ENCODE measurements at places on chromosomes 12 and 14. TPM values are rescaled to one million over a fixed set of nuclear protein-coding genes. Genes with fewer than 3 reads are reported as not detected.

Gene JAG2
- total RNA-seq, result 1.4 TPM

Gene TAS2R43
- 0.79 TPM for total RNA-seq

Gene KIAA0586
- total RNA-seq, result 34.3 TPM

Gene NID2
- total RNA-seq, result not detected

Gene FIGNL2
- total RNA-seq, result 0.27 TPM

Gene DHRS4L2
- 15.2 TPM for total RNA-seq

Gene KIF5A
- total RNA-seq, result 0.72 TPM

Gene SLC25A47
- total RNA-seq, result not detected

Gene GPX2
- total RNA-seq, result not detected

Gene FOXM1
- total RNA-seq, result 3.8 TPM

Gene TSPAN19
- not detected for total RNA-seq

- H3K27ac ChIP-seq, result no peak overlapping the region
- H3K4me3 ChIP-seq, result no peak overlapping the region
- no peaks in the 10 kb centered on the region for H3K36me3 ChIP-seq
- H3K27me3 ChIP-seq, result no peaks in the 10 kb centered on the region
- no peak for DNase-seq
Measured at GRCh38 chr12:45259675-45260074, 43.8 kb downstream of the ANO6 start.

- no peaks in the 10 kb centered on the region for H3K27me3 ChIP-seq
- H3K4me1 ChIP-seq, result no peaks in the 10 kb centered on the region
- no peak overlapping the region for H3K27ac ChIP-seq
- no peaks in the 10 kb centered on the region for H3K36me3 ChIP-seq
Measured at GRCh38 chr14:99075061-99075460, 196.9 kb downstream of the BCL11B start.

DNA sequence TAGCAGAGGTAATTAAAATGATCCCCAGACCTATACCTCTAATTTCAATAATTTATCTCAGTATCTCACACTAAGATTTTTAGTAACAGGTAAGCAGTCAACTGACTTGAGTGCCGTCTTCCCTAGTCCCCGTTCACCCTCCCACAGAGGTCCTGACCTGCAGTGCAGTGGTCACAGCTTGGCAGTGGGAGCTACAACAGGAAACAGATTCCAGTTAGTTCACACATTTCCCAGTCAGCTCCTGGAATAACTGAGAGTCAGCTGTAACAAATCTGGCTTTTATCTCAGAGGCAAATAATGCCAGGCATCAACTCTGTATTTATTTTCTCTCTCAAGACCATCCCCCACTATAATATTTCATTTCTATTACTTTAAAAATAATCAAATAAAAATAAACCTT is 308.2 kb downstream of the ATP23 start:
- no peaks in the 10 kb centered on the region for H3K36me3 ChIP-seq
- no peak overlapping the region for H3K27ac ChIP-seq
- H3K4me3 ChIP-seq, result no peak overlapping the region
- no peaks in the 10 kb centered on the region for H3K27me3 ChIP-seq
- no peaks in the 10 kb centered on the region for H3K4me1 ChIP-seq

GRCh38 chr14:92984082-92984788 is 61.3 kb downstream of the CHGA start:
- H3K4me3 ChIP-seq, result no peak overlapping the region
- no peaks in the 10 kb centered on the region for H3K27me3 ChIP-seq
- no peaks in the 10 kb centered on the region for H3K4me1 ChIP-seq
- DNase-seq, result no peak

DNA sequence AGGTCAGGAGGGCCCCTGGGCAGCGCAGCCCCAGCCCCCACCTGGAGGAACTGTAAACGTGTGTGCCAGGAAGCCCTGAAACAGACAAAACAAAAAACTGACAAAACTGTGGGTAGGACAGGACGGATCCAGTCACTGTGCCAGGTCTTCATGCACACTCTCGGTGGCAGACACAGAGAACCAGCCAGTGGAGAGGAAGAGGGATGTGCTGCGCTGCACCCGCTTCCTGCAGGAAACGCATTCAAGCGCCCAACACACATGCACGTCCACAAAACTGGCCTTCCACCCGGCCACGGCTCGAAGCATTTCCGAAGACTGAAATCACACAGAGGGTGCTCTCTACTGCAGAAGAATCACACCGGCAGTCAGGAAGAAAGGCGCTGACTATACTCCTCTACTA is 16.9 kb downstream of the BRF1 start:
- peaks cover 5% of the 10 kb centered on the region for H3K36me3 ChIP-seq
- no peak overlapping the region for H3K4me3 ChIP-seq
- H3K27me3 ChIP-seq, result no peaks in the 10 kb centered on the region
- peaks cover 3% of the 10 kb centered on the region for H3K4me1 ChIP-seq
- no peak overlapping the region for H3K27ac ChIP-seq

- H3K27ac ChIP-seq, result no peak overlapping the region
- H3K27me3 ChIP-seq, result no peaks in the 10 kb centered on the region
- no peak overlapping the region for H3K4me3 ChIP-seq
- peak; percentile 39 for DNase-seq
Measured at GRCh38 chr14:106141242-106142220, 615.1 kb downstream of the TMEM121 start.

GRCh38 chr12:67798768-67799167 is 150.2 kb downstream of the DYRK2 start:
- no peak overlapping the region for H3K27ac ChIP-seq
- H3K36me3 ChIP-seq, result no peaks in the 10 kb centered on the region
- H3K4me3 ChIP-seq, result no peak overlapping the region
- peaks cover 5% of the 10 kb centered on the region for H3K4me1 ChIP-seq
- peaks cover 2% of the 10 kb centered on the region for H3K27me3 ChIP-seq

GRCh38 chr14:74627076-74627475 is 15.0 kb upstream of the LTBP2 start:
- H3K4me3 ChIP-seq, result no peak overlapping the region
- no peaks in the 10 kb centered on the region for H3K36me3 ChIP-seq
- H3K27me3 ChIP-seq, result no peaks in the 10 kb centered on the region
- H3K27ac ChIP-seq, result no peak overlapping the region
- no peak for DNase-seq

- H3K4me3 ChIP-seq, result no peak overlapping the region
- H3K27ac ChIP-seq, result no peak overlapping the region
- no peak for DNase-seq
- no peaks in the 10 kb centered on the region for H3K4me1 ChIP-seq
- no peaks in the 10 kb centered on the region for H3K27me3 ChIP-seq
Measured at GRCh38 chr12:117686911-117687377, 281.8 kb downstream of the KSR2 start.

- peak overlapping the region; percentile 80 for H3K4me3 ChIP-seq
- H3K4me1 ChIP-seq, result peaks cover 100% of the 10 kb centered on the region
- peak; percentile 77 for DNase-seq
- H3K36me3 ChIP-seq, result peaks cover 59% of the 10 kb centered on the region
- peak overlapping the region; percentile 95 for H3K27ac ChIP-seq
Measured at GRCh38 chr14:100078997-100079725, 13.9 kb downstream of the EVL start.

DNA sequence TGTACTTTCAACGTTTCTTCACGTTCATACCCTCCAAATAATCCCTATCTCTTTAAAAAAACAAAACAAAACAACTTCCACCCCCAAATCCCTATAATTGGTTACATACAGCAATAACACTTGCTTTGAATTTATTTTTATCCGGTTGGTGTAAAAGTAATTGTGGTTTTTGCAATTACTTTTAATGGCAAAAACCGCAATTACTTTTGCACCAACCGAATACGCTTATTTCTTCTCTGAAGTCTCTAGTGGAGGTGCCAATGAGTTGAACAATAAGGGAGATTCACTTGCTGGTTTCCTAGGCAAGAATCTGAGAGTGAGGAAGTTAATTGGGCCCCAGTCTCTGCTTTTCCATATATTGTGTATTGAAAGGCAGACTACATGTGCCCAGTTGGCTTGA is 133.3 kb downstream of the DACT1 start:
- no peaks in the 10 kb centered on the region for H3K27me3 ChIP-seq
- no peaks in the 10 kb centered on the region for H3K36me3 ChIP-seq
- H3K4me1 ChIP-seq, result no peaks in the 10 kb centered on the region
- H3K27ac ChIP-seq, result no peak overlapping the region
- no peak overlapping the region for H3K4me3 ChIP-seq
- no peak for DNase-seq

GRCh38 chr14:90198541-90199060 is 57.8 kb upstream of the PSMC1 start:
- no peak overlapping the region for H3K27ac ChIP-seq
- no peaks in the 10 kb centered on the region for H3K27me3 ChIP-seq
- H3K4me1 ChIP-seq, result no peaks in the 10 kb centered on the region
- no peak overlapping the region for H3K4me3 ChIP-seq
- no peak for DNase-seq
- H3K36me3 ChIP-seq, result no peaks in the 10 kb centered on the region

GRCh38 chr12:132327336-132328171 is 1.8 kb downstream of the GALNT9 start:
- DNase-seq, result no peak
- no peak overlapping the region for H3K4me3 ChIP-seq
- H3K4me1 ChIP-seq, result no peaks in the 10 kb centered on the region
- no peak overlapping the region for H3K27ac ChIP-seq
- no peaks in the 10 kb centered on the region for H3K36me3 ChIP-seq
- H3K27me3 ChIP-seq, result peaks cover 7% of the 10 kb centered on the region

- no peaks in the 10 kb centered on the region for H3K36me3 ChIP-seq
- H3K27ac ChIP-seq, result no peak overlapping the region
- H3K4me3 ChIP-seq, result no peak overlapping the region
- H3K4me1 ChIP-seq, result no peaks in the 10 kb centered on the region
Measured at GRCh38 chr14:22715186-22715812, 51.2 kb upstream of the OXA1L start.

DNA sequence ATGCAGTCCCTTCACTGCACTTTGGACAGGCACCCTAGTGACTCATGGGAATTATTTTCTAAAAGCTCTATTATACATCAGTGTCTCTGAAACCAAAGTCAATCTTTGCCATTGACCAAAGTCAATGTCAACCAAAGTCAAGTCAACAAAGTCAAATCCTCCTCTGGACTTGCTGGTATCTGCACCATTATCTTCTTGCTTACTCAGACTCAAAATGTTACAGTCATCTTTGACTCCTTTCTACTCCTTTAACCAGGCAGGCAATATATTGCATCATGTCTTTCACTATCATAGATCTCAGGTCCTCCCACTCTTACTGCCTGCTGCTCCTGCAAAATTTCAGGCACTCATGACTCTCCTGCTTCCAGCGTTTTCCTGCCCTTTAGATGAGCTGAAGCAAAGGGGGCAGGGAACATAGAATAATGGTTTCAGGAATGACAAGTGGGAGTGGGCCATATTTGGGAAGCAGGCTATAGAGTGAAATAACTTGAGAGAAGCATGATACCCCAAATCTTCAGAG is 39.2 kb downstream of the IGF1 start:
- DNase-seq, result no peak
- H3K36me3 ChIP-seq, result no peaks in the 10 kb centered on the region
- no peak overlapping the region for H3K27ac ChIP-seq
- H3K4me3 ChIP-seq, result no peak overlapping the region
- no peaks in the 10 kb centered on the region for H3K4me1 ChIP-seq
- H3K27me3 ChIP-seq, result no peaks in the 10 kb centered on the region

DNA sequence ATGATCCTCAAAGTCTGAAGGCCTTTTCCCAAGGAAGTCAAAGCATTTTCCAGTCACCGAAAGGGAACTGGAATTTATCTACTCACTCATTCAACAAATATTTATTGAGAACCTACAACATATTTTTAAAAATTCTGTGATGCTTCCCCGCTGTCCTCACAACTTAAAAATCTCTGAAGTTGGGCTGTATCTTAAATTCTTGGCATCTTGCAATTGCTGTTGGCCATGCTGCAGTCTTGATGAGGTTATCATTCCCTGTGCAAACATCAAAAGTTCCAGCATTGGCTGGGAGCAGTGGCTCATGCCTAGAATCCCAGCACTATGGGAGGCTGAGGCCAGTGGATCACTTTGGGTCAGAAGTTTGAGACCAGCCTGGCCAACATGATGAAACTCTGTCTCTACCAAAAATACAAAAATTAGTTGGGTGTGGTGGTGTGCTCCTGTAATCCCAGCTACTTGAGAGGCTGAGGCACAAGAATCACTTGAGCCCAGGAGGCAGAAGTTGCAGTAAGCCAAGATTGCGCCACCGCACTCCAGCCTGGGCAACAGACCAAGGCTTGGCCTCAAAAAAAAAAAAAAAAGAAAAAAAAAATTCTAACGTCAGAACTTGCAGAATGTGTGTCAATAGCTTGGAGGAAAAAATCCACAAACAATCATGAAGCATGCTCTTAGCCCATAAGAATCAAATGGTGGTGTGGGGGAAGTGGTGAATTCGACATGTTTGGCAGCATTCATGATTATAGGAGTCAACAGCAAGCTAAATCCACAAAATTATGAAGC is 34.9 kb downstream of the CCDC177 start:
- no peaks in the 10 kb centered on the region for H3K4me1 ChIP-seq
- H3K27me3 ChIP-seq, result peaks cover 12% of the 10 kb centered on the region
